Pulmonary artery endothelial cell (primary cell): ENCODE measurements at places on chromosomes 1 and 21. TPM values are rescaled to one million over a fixed set of nuclear protein-coding genes. Genes with fewer than 3 reads are reported as not detected.

DNA sequence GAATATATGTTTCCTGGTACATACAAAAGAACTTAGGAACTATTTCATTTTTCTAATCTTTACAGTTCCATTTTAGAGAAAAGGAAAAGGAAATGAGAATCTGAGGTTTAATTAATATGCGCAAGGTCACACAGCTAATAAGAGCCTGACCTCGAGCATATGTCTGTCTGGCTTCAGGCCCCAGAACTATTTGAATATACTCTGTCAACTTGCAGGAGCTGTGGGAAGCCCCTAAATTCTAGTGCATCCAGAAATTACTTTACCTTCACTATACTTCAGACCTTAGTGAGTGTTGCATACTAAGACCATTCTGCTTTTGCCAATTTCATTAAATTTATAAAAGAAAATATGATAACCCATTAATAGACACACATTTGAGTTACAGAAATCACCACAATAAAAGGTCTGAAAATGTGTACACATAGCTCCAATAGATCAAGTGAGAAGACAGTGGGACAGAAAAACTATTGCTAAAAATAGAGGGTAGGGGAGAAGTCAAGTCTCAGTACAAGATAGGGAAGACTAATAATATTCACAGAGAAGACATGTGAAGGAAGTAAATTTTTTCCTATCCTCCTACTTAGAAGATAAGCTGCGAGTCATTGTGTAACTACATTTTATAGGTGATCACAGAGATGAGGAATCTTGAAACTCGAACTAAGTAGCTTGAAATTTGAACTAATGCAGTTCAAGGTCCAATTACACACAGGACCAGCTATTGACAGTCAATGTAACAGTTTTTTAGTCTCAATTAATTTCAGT lies 3.8 kb downstream of the RGS13 start:
- DNase-seq: no peak

- no peak for DNase-seq
Observed at GRCh38 chr1:71223641-71224340, 143.0 kb upstream of the ZRANB2 start.

GRCh38 chr1:182707122-182707521 lies 22.7 kb upstream of the RGS8 start:
- no peak for DNase-seq

The CFHR3 gene
- total RNA-seq: not detected in 2 replicates

DNA sequence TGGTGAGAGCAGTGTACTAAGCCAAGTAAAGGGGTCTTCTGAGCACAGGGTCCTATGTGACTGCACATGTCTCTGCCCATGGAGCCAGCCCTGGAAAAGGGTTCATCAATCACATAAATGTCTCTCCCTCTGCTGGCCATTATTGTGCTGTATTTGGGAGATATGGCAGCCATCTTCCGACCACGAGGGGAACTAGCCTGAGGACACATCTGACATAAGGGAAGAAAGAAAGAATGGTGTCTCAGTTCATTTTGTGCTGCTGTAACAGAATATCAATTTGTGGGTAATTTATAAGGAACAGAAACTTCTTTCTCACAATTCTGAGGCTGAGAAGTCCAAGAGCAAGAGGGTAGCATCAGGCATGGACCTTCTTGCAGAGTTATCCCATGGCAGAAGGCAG lies 55.1 kb upstream of the GJA5 start:
- DNase-seq: no peak

DNA sequence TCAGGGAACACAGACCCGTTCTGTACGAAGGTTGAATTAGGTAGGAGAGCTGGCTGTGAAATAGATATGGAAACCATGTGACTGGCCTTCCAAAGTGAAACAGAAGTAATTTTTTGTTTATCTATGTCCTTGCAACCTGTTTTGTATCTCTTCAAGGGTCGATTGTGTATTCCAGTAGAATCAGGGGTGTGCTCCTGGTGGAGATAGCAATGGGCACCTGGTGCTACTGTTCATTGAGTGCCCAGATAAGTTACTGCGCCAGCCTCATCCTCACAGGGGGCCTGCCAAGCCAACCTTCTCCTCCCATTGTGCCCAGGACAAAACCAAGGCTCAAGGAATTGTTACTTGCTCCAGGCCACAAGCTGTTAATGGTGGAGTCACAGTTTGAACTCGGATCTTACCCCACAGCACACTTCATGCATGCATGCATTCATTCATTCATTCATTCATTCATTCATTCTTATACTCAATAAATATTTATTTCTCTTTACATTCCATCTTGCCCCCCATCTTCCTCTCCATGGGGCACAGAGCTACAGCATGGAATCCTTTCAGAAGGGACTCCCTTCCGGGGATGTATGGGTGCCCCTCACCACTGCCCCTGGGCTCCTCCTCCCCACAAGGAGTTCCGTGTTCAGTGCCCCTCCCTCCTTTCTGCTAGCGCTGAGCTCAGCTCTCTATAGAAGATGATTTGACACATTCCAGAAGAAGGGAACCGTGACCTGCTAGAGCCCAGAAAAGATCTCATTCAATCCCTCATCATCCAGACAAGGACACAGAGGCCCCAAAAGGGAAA lies 24.0 kb downstream of the ADORA1 start:
- no peak for DNase-seq
